Activated CD4-positive, alpha-beta T cell treated with anti-CD3 and anti-CD28 coated beads for 1 hour (primary cell): ENCODE measurements at places on chromosomes 1 and 21.

DNA sequence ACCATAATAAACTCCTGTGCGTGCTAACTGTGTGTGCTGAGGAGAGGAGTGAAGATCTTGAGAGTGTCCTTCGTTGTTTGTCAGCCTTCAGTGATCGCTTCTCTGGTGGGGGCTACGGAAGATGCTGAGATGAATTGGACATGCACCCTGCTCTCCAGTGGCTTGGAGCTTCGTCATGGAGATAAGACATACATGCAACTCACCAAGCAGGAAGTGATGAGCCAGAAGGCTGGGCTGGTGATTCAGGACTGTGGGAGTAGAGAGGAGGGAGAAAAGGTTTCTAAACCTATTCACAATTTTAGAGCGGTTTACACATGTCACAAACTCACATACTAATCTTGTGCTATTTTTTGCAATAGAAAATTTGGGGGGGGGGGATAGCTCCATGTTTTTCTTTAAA, 128.9 kb upstream of the ADAR start:
- no peak for DNase-seq

DNA sequence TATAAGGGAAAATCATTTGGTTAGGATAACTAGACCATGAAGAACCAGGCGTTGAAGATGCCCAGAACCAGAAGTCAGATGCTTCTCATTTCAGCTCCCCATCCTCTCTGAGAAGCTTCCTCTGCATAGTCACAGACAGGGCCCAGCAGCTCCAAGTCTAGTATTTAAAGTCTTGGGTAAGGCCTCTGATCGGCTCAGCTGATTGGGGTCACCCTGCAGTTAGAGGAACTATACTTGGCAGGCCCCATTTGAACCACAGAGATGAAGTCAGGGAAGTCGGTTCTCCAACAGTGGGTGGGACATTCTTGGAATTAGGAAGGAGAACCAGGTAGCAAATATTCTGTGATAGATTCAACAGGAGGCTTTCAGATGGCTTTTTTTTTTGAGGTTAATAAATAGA, 48.3 kb downstream of the SLC22A15 start:
- DNase-seq: no peak

GRCh38 chr1:201015551-201016091, 7.9 kb downstream of the KIF21B start:
- no peak for DNase-seq

GRCh38 chr1:210594605-210595004, 265.9 kb downstream of the HHAT start:
- no peak for DNase-seq

GRCh38 chr1:228258486-228258885, 50.6 kb downstream of the OBSCN start:
- no peak for DNase-seq

DNA sequence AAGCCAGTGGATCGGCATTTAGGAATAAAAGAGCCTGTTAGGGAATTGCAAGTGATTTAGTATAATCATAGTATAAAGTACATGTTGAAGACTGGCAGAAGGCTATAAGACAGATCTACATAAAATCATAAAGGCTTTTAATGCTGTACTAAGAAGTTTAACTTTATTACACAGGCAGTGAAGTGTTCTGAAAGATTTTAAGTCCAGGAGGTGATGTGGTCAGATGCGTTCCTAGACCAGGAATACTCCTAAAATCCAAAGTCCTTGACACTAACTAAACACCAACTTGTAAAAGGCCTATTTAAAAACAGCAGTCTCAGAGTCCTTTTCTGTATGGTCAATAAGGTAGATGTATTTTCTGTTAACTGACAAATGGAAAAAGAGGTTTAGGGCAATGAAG, 57.0 kb downstream of the KIFAP3 start:
- DNase-seq: no peak

GRCh38 chr1:160755911-160756848, 17.1 kb downstream of the SLAMF7 start:
- DNase-seq: no peak

DNA sequence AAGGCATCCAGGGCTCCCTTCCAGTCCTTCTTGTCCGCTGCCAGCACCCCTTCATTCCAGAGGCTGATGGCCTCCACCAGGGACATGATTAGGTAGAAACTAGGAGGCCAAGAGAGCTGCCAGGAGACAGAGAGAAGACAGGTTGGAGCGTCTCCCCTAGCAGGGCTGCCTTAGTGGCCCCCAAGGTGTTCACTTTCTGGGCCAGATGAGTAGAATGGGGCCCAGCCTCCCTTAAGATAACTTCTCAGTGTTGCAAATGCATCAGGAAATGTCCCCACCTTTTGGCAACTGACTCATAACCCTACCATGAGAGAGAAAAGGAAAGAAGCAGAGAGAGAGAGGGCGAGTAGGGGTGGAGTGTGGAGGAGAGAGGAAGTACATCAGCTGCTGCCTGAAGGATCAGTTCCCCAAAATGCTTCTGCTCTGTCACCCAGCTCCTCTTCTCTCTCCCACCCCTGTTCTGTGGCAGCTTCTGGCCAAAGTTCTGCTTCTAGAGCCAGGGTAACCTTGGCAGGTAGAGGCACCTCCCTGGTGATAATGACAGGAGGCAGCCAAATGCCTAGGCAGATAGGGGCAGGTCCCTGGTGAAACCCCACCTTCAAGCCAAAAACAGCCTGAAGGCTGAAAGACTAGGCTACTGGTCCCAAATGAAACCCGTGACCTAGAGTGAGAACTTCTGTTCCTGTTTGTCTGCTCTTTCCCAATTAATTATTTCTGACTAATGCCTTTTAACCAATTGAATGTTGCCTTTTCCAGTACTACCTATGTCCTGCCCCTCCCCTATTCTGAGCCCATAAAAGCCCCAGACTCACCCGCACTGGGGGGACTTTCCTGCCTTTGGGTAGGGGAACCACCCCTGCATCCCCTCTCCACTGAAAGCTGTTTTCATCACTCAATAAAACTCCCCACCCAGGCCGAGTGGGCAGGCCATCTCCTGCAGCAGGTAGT, at the start of gene NCF2:
Gene NCF2 (minus strand): TSS at position 216 of the 948 bp plus-strand sequence. CDS start 130 bp downstream, at position 86.
- DNase-seq: no peak

GRCh38 chr1:77139389-77139788, 79.8 kb downstream of the PIGK start:
- DNase-seq: no peak
